Naive thymus-derived CD8-positive, alpha-beta T cell (primary cell): ENCODE measurements at places on chromosomes 7 and 10. TPM values are rescaled to one million over a fixed set of nuclear protein-coding genes. Genes with fewer than 3 reads are reported as not detected.

The TMEM229A gene
- total RNA-seq = not detected

The GAD2 gene
- not detected for total RNA-seq

The GRID1 gene
- not detected for total RNA-seq

The SEMA4G gene
- 2.0 TPM for total RNA-seq

The FAM24B gene
- total RNA-seq = 18.5 TPM

The GIMAP1 gene
- 119 TPM for total RNA-seq

The CTBP2 gene
- 0.99 TPM for total RNA-seq

The AQP1 gene
- 0.23 TPM for total RNA-seq

The CUL2 gene
- 37.3 TPM for total RNA-seq

The ZNF727 gene
- 2.5 TPM for total RNA-seq

The HSPB1 gene
- total RNA-seq = 48.5 TPM

The TRIL gene
- not detected for total RNA-seq

The SPDYE17 gene
- total RNA-seq = not detected

DNA sequence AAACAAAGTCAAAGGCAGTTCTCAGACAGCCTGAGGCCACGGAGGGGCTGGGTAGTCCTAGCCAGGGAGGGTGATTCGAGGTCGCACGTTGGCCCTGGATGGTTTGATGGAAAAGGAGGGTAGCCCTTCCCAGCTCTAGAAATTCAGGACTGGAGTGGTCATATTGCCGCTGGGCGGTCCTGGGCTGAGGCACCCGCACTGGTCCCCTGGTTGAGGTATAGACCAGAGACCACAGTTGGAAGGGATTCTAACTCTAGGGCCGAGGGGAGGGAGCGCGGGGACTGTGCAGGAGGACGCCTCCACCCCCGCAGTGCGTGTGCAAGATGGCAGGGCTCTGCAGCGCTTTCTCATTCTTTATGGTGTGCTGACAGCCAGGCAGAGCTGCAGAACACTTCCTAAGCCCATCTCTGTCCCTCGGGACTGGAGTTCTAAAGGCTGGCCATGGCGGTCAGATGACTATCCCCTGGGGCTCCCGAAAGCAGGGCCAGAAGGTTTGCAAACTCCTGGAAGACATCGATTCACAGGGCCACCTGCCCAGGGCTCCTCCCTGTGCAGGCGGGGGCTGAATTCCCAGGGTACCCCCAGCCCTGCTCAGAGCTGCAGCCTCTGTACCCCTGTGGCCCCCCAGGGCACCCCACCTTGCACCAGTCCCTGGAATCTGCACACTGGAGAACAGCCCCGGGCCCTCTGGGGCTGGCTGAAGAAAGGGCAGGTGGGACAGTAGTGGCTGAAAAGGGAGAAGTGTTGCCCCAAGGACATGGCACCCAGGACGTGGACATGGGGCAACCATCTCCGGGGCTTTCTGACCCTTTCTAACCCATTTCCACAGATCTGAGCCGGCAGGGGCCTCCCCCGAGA, 51.0 kb upstream of the ELN start:
- H3K4me1 ChIP-seq = peaks cover 3% of the 10 kb centered on the region
- no peak for DNase-seq
- no peaks in the 10 kb centered on the region for H3K36me3 ChIP-seq
- peaks cover 3% of the 10 kb centered on the region for H3K27me3 ChIP-seq
- no peak overlapping the region for H3K4me3 ChIP-seq

- no peaks in the 10 kb centered on the region for H3K36me3 ChIP-seq
- H3K4me1 ChIP-seq = peaks cover 8% of the 10 kb centered on the region
- H3K27ac ChIP-seq = no peak overlapping the region
- no peak for DNase-seq
- no peak overlapping the region for H3K4me3 ChIP-seq
Measured at GRCh38 chr10:124349996-124350280, 68.8 kb downstream of the OAT start.

DNA sequence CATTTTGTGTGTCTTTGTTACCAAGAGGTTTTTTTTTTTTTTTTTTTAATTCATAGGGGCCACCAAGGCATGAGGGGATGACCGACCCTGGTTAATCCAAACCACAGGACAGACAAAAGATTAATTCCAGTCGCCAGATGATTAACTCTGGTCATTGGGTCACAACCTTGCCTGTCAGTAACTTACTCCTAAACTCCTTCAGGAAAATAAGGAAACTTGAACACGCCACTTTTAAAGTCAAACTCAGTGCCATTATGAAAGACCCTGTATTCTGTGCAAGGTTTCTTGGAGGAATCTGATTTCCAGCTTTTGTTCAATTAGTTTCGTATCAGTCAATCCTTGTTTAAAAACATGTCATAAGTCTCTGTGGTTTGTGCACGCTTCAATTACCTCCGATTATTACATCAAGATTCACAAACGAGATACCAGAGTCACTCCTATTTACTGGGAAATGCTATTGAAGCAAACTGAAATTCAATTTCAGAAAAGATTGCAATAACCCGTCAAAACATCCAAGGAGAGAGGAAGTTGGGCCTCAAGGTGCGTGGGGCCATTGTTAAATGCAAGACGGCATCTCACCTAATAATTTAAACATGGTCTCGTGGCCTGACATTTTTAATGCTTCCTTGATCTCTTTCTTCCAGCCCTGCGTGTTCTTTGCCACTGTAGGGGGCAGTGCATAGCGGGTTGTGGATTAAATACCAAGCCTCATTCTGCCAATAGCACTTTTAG, 44.0 kb downstream of the NRP1 start:
- H3K4me1 ChIP-seq = no peaks in the 10 kb centered on the region
- no peak overlapping the region for H3K4me3 ChIP-seq
- no peak for DNase-seq
- no peak overlapping the region for H3K27ac ChIP-seq

- H3K27me3 ChIP-seq = no peaks in the 10 kb centered on the region
- no peak for DNase-seq
- H3K27ac ChIP-seq = no peak overlapping the region
- H3K4me1 ChIP-seq = peaks cover 10% of the 10 kb centered on the region
- no peak overlapping the region for H3K4me3 ChIP-seq
Measured at GRCh38 chr7:93242106-93242505, 9.9 kb downstream of the VPS50 start.

GRCh38 chr7:94250987-94251386, 143.7 kb upstream of the COL1A2 start:
- H3K4me3 ChIP-seq = no peak overlapping the region
- DNase-seq = no peak
- H3K4me1 ChIP-seq = no peaks in the 10 kb centered on the region
- H3K27me3 ChIP-seq = peaks cover 2% of the 10 kb centered on the region
- no peak overlapping the region for H3K27ac ChIP-seq

DNA sequence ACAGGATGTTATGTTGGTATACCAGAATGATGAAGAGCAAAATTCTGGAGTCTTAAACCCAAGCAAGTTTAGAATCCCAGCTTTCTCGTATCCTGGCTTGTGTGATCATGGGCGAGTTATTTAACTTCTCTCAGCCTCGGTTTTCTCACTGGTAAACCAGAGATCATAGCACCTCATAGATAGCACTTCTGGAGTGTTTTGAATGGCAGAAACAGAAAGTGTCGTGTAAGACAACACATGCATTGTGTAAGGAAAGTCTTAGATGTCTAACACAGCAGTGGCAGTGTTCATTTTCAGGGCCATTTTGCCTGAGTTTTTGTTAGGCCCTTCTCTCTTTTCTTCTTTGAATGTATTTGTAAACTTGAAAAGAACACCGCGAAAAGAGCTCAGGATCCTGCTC, 465.1 kb downstream of the AUTS2 start:
- H3K36me3 ChIP-seq = no peaks in the 10 kb centered on the region
- DNase-seq = no peak
- no peak overlapping the region for H3K4me3 ChIP-seq
- H3K27ac ChIP-seq = no peak overlapping the region
- peaks cover 13% of the 10 kb centered on the region for H3K4me1 ChIP-seq

DNA sequence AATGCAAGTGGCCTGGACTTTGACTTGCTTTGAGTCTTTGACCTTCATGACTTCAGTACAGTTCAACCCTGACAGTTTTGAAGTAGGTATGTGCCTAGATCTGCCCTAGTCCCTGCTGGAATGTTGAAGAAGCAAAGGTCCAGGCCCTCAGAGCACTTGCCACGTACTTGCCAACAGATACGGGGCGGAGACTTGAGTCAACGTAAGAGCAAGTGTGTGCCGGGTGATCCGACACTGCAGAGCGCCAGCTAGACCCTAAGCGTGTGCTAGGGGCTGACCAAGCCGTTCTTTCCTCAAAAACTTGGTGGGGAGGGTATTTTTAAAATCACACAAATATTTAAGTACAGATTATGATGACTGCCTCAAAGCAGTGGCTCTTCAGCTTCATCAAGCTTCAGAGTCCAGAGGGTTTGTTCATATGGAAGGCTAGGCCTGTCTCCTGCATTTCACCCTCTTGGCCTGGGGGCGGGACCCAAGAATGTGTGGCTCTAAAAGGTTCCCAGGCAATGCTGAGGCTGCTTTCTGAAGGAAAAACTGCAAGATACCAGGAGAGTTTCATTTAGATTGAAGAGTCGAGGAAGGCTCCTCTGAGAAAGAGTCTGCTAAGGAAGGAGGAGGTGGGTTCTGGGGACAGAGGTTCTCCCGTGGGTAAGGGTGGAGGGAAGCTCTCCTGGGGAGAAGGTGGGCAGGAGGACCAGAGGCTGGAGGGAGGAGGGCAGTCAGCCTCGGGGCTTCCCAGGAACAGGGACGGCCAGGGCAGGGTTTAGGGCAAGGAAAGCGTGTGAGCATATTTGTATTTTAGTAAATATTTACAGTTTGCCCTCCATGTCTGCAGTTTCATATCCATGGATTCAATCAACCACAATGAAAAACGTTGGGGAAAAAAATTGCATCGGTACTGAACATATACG, 160.3 kb downstream of the EGFR start:
- no peaks in the 10 kb centered on the region for H3K4me1 ChIP-seq
- no peak overlapping the region for H3K4me3 ChIP-seq
- no peak for DNase-seq
- no peaks in the 10 kb centered on the region for H3K36me3 ChIP-seq
- H3K27me3 ChIP-seq = peaks cover 3% of the 10 kb centered on the region

DNA sequence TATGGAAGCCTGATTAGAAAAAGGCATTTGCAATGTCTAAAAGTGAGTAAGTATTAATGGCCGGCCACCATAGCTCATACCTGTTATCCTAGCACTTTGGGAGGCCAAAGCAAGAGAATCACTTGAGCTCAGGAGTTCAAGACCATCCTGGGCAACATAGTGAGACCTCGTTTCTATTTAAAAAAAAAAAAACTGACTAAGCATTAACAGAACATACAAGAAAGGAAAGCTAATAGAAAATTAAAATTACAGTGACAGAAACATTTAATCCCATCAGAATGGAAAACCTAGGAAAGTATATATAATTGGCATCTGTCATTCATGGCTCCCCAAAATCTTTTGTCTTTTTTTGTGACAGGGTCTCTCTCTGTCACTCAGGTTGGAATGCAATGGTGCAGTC, 55.9 kb downstream of the AOC1 start:
- H3K36me3 ChIP-seq = no peaks in the 10 kb centered on the region
- H3K27me3 ChIP-seq = peaks cover 31% of the 10 kb centered on the region
- peaks cover 13% of the 10 kb centered on the region for H3K4me1 ChIP-seq
- H3K27ac ChIP-seq = no peak overlapping the region
- no peak overlapping the region for H3K4me3 ChIP-seq

GRCh38 chr7:1290679-1291356, 58.1 kb downstream of the UNCX start:
- peak overlapping the region; percentile 77 for H3K4me3 ChIP-seq
- H3K36me3 ChIP-seq = no peaks in the 10 kb centered on the region
- H3K4me1 ChIP-seq = peaks cover 12% of the 10 kb centered on the region

GRCh38 chr7:117445206-117445605, 17.9 kb upstream of the ASZ1 start:
- no peak overlapping the region for H3K27ac ChIP-seq
- H3K27me3 ChIP-seq = no peaks in the 10 kb centered on the region
- no peaks in the 10 kb centered on the region for H3K36me3 ChIP-seq
- no peak for DNase-seq
- no peak overlapping the region for H3K4me3 ChIP-seq
- no peaks in the 10 kb centered on the region for H3K4me1 ChIP-seq

- peaks cover 6% of the 10 kb centered on the region for H3K27me3 ChIP-seq
- H3K36me3 ChIP-seq = no peaks in the 10 kb centered on the region
- peaks cover 8% of the 10 kb centered on the region for H3K4me1 ChIP-seq
Measured at GRCh38 chr10:128007056-128007455, 100.2 kb downstream of the PTPRE start.

- DNase-seq = no peak
- H3K27me3 ChIP-seq = peaks cover 27% of the 10 kb centered on the region
- H3K36me3 ChIP-seq = no peaks in the 10 kb centered on the region
- H3K4me1 ChIP-seq = no peaks in the 10 kb centered on the region
- H3K4me3 ChIP-seq = no peak overlapping the region
Measured at GRCh38 chr10:91589015-91589657, 43.7 kb downstream of the PPP1R3C start.

- peak overlapping the region; percentile 84 for H3K4me3 ChIP-seq
- H3K4me1 ChIP-seq = peaks cover 29% of the 10 kb centered on the region
Measured at GRCh38 chr10:7184660-7185366, 226.0 kb downstream of the SFMBT2 start.

DNA sequence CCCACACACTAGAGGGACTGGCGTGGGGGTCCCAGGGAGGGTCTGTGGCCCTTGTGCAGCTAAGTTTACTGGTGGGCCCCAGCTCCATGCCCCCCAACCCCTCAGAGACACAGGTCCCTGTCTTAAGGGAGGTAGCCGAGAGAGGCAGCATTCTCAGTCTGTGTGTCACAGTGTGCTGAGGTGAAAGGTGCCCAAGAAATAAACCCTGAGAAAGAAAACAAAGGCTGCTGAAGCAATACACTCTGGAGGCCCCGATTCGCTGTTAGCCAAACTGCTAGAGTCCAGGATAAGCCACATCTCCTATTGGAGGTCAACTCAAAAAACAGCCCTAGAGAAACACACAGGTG, 28.6 kb upstream of the NDST2 start:
- H3K27me3 ChIP-seq = no peaks in the 10 kb centered on the region
- DNase-seq = no peak
- no peak overlapping the region for H3K27ac ChIP-seq
- H3K36me3 ChIP-seq = peaks cover 81% of the 10 kb centered on the region
- H3K4me1 ChIP-seq = no peaks in the 10 kb centered on the region

DNA sequence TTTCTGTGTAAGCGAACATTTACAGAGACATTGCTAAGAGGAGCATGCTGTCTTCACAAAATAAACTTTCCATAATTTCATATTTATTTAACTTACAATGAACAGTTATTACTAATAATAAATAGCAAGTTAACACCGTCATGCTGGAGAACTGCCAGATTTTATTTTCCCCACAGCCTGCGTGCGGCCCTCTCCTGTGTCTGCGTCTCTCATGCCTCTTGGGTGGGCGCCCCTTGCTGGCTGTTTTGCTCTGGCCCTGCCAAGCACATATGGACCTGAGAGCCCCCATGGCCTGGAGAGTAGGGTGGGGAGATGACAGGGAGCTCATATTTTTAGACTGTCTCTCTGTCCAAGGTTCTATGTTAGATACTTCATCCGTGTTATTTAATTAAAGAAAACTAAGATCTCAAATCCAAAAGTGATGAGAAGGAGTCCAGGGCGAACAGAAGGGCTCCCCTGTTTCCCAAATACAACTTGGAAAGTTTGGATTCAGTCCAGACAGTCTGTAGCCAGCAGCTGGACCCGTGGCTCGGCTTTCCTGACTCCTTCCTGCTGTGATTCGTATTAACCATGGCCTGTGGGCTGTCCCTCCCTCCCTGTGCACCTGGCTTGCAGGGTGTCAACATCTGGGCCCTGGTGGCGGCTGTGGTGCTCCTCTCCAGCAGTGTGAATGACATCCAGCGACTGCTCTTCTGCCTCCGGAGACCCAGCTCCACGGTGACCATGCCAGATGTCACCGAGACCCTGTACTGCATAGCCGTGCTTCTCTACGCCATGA, 20.5 kb downstream of the FBH1 start:
- no peak overlapping the region for H3K27ac ChIP-seq
- H3K36me3 ChIP-seq = peaks cover 41% of the 10 kb centered on the region
- H3K4me1 ChIP-seq = peaks cover 6% of the 10 kb centered on the region
- no peaks in the 10 kb centered on the region for H3K27me3 ChIP-seq
